Cortex of kidney (tissue), 1 donor: ENCODE measurements at places on chromosomes 7 and 10.

DNA sequence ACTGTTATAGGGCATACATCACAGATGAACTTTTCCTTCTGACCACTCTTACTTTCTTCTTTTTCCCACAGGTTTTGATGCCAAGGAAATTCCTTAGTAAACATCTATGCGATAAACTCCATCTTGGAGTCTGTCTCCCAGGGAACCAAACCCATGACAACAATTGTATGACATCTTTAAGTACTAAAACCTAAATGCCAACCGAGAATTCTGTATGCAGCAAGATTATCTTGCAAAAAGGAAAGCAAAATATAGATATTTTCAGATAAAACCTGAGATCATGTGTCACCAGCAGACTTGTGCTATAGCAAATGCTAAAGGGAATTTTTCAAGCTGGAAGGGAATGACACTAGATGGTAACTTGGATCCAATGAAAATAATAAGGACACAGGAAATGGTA lies 22.0 kb upstream of the BEND7 start:
- DNase-seq, result no peak

DNA sequence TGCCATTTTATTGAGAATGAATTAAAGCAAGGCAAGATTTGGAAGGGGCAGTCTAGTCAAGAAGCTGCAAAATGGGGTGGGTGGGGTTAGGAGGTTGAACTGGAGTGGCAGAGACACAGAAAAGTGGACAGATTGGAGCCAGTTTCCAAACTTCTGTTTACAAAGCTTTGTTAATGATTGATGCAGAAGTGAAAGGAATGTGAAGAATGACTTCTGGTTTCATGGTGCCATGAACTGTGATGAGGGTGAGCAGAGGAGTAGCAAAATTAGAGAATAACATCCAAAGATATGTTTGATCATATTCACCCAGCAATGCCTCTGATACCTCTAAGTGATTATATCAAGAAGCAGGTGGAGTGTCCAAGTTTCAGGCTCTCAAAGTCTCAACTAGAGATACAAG lies 1118.0 kb upstream of the C7orf33 start:
- DNase-seq, result no peak

GRCh38 chr7:137484326-137484725 lies 140.8 kb upstream of the PTN start:
- no peak for DNase-seq

GRCh38 chr7:111986601-111987000 lies 219.6 kb downstream of the DOCK4 start:
- DNase-seq, result no peak

DNA sequence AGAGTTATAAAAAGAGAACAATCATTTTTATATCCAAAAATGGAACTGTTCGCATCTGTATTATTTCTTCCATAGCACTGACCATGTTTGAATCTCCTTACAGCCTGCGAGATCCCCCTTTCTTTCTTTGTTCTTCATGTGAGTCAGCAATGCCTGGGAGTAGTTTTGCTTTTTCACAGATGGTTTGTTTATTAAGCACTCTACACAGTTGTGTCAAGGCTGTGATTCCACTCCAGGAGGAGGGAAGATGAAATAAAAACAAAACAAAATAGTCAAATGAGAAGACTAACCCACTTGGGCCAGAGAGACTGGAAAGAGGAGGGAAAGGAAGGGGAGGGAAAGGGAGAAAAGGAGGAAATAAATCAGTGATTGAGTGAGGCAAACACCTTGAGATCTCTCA lies 7.8 kb downstream of the LIPF start:
- DNase-seq, result no peak

DNA sequence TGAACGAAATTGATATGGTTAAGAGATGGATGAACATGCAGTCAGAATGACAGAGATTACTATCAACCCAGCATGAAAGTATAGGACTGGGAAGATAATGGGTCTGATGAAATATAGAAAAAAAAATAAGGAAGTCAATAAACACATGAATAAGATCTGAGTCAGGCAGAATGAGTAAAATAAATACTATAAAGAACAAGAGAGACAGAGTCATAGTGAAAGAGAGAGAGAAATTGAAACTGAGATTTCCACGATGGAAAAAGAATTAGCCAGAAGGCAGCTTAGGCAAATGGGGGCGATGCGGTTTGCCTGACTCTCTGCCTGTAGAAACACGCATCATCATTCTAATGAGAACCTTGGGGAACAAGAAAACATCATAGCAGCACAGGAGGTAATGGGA lies 26.6 kb downstream of the SEMA3D start:
- DNase-seq, result no peak

- DNase-seq, result no peak
Observed at GRCh38 chr7:91566402-91566732, 302.1 kb downstream of the FZD1 start.

DNA sequence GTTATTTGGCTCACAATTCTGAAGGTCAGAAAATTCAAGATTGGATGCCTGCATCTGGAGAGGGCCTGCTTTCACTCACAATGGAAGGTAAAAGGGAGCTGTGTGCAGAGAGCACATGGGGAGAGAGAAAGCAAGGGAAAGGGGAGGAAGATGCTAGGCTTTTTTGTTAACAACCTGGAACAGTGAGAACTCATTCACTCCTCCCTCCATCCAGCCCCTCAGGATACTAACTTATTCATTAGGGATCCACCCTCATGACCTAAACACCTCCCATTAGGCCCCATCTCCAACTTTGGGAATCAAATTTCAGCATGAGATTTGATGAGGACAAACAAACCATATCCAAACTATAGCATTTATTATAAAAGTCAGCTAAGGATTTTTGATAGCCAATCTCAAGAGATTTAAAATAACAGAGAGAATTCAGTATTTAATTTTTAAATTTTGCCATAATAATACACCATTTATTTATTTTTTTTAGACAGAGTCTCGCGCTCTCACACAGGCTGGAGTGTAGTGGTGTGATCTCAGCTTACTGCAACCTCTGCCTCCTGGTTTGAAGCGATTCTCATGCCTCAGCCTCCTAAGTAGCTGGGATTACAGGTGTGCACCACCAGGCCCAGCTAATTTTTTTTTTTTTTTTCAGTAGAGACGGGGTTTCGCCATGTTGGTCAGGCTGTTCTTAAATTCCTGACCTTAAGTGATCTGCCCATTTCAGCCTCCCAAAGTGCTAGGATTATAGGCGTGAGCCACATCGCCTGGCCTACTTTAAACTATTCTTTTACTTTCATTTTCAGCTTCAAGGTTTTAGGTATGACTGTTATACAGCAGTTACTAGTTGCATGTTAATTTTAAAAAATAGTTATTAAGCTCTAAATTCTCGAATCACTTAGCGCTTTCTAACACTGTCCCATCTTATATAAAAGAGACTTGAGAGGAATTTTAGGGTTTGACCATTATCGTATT lies 20.3 kb upstream of the ETV1 start:
- no peak for DNase-seq

- no peak for DNase-seq
Observed at GRCh38 chr10:76172020-76172419, 740.6 kb downstream of the LRMDA start.

DNA sequence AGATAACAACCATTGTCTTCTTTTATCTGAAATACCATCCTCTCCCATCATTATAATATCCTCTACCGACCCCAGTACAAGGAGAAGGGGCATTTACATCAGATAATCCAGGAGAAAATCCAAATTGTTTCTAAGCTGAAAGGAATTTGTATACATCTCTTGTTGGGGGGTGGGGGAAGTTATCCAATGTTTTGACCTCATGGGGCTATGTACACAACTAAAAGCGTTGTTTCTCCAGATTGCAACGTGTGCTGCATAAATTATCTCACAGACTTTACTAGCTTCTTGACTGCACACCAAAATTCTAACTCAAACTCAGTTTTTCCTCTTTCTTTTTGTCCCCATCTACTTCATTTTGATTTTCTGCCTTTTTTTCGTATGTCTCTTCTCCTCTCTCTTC lies 156.7 kb downstream of the TWIST1 start:
- DNase-seq, result no peak

GRCh38 chr10:20855398-20856038 lies 41.6 kb downstream of the NEBL start:
- no peak for DNase-seq

GRCh38 chr7:142488036-142488633 lies 230.3 kb upstream of the PRSS58 start:
- no peak for DNase-seq

DNA sequence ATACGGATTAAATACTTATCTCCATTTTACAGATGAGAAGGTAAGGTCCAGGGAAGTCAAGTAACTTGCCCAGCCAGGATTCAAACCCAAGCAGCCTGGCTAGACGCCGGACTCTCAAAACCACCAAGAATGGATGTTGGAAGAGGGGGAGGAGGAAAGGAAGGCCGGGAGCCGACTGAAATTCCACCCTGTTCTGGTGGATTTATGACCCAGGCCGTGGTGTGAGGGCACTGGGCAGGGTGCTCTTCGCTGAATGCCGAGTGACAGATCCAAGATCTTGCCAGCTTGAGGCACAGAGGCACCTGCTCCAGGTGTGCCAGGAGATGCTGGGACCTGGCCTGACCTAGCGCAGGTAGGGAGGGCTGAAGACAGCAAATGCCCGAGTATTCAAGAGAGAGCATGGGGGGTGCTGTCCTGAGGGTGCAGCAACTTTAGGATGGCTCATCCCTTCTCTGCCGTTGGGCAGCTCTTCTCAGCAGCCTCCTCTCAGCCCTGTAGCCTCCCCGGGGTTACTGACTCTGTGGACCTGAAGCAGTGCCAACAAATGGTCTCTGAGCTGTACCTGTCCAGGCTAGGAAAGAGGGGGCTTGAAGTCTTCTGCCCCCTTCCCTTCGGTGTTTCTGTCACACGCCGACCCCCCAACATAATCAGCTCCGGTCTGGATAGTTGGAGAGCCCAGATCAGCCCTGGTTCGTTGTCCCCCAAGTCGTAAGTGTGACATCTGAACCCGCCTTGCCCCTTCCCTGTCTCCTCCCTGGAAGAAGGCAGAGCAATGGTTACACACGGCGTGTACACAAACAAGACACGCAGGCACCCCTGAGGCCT lies 713 bp downstream of the LOXL4 start:
- no peak for DNase-seq

- DNase-seq, result no peak
Observed at GRCh38 chr10:97589479-97589878, at the start of gene C10orf62. C10orf62 (plus strand) TSS chr10:97589721; CDS start chr10:97589898, 177 bp downstream.

DNA sequence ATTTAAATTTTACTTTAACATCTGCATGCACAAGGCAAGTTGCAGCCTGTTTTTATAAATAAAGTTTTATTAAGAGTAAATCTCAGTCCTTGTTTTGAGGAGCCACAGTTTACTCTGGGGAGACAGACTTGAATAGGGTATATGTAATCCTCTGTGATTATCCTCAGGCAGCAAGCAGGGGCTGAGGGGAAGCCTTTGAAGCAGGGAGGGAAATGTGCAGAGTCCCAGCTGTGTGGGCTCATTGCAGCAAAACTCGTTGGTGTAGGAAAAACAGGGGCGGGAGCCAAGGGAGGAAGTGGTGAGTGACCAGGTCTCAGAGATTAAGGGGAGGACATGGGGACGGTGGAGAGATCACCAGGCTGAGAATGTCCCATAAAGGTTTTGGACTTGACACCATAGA lies 34.3 kb upstream of the SMC3 start:
- no peak for DNase-seq

DNA sequence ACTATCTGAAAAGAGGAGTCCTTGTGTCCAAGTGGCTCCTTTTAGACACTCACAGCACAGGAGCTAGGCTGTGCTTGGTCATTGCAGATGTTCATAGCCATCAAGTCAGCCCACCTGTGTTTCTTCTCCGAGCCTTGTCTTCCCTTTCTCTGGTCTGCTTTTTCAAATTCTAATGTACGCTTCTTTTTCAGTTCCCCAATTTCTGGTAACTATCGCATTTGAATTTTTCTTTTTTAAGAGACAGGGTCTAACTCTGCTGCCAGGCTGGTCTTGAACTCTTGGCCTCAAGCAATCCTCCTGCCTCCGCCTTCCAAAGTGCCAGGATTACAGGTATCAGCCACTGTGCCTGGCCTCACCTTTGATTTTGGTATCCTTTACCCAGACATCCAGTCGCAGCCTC lies 18.9 kb downstream of the APBB1IP start:
- no peak for DNase-seq

- DNase-seq, result no peak
Observed at GRCh38 chr10:128277267-128277840, 151.1 kb upstream of the MKI67 start.

GRCh38 chr7:92043637-92044036 lies 90.6 kb downstream of the CYP51A1 start:
- DNase-seq, result no peak

DNA sequence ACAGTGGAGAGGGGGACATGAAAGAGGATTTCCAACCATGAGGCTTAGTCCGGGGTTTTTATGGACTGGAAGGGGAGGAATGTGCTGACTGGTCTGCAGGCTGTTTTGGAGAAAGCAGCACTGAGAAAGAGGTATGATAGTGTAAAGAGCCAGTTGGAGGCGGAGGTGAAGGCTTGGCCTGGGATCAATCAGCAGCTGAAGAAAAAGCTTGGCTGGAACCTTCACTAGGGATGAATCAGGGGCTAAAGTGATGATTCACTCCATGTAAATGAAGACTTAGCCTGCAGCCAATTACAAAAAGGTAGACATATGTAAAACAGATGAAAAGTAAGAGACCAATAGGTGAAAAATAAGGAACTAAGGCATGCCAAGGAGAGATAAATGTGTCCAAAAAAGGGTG lies 1382.6 kb downstream of the GATA3 start:
- no peak for DNase-seq

- DNase-seq, result no peak
Observed at GRCh38 chr7:22667562-22668239, 59.3 kb upstream of the IL6 start.

- DNase-seq, result no peak
Observed at GRCh38 chr7:155477476-155477875, 19.5 kb downstream of the EN2 start.

DNA sequence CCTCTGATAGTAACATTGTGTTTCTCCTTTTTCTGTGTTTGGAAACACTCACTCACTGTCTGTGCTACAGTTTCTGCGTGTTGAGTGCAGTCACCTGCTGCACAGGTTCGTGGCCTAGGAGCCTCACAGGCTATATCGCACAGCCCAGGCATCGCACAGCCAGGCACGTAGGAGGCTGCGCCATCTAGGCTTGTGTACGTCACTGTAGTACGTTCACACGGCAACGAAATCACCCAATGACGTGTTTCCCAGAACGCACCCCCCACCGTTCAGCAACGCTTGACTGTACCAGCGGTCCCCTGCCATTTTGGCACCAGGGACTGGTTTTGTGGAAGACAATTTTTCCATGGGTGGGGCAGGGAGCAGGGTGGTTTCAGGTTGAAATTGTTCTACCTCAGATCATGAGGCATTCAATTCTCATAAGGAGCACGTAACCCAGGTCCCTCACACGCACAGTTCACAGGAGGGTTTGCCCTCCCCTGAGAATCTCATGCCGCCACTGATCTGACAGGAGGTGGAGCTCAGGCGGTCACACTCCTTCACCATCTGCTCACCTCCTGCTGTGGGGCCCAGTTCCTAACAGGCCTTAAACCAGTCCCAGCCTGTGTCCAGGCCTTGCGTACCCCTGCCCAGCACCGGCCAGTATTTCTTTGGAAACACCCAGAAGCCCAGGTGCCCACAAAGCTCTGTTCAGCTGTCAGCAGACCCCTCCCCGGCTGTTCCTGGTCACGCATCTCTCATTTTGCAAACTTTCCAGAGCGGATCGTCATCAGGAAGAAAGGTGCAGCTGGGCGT lies 23.2 kb upstream of the PRKAR1B start:
- no peak for DNase-seq
